ENCODE measurements at places on chromosomes 13 and 19. TPM values are rescaled to one million over a fixed set of nuclear protein-coding genes. Genes with fewer than 3 reads are reported as not detected.

The CLEC4M gene
- not detected for total RNA-seq

The ZNF667 gene
- not detected for total RNA-seq

The CEACAM1 gene
- 0.30 TPM for total RNA-seq

The TEX101 gene
- total RNA-seq = not detected

The SIRT2 gene
- 28.9 TPM for total RNA-seq

The RRAS gene
- 28.6 TPM for total RNA-seq

The DPP9 gene
- total RNA-seq = 54.4 TPM

The MLLT1 gene
- 25.9 TPM for total RNA-seq

The C1QTNF9 gene
- total RNA-seq = not detected

The CRX gene
- not detected for total RNA-seq

The RASGRP4 gene
- total RNA-seq = not detected

The MKNK2 gene
- total RNA-seq = 70.0 TPM

The SLC15A1 gene
- total RNA-seq = not detected

The PSG1 gene
- not detected for total RNA-seq

The PROZ gene
- total RNA-seq = not detected

The TMEM38A gene
- 4.7 TPM for total RNA-seq

The TGFBR3L gene
- total RNA-seq = 1.1 TPM
